ENCODE measurements at places on chromosomes 13 and 19.

- DNase-seq, result no peak
These were observed 30.9 kb upstream of the KCTD12 start for GRCh38 chr13:76917095-76917494.

GRCh38 chr19:29269641-29270040 lies 56.7 kb upstream of the UQCRFS1 start:
- DNase-seq, result no peak

GRCh38 chr19:52665529-52665928 lies 27.4 kb upstream of the ZNF83 start:
- no peak for DNase-seq

DNA sequence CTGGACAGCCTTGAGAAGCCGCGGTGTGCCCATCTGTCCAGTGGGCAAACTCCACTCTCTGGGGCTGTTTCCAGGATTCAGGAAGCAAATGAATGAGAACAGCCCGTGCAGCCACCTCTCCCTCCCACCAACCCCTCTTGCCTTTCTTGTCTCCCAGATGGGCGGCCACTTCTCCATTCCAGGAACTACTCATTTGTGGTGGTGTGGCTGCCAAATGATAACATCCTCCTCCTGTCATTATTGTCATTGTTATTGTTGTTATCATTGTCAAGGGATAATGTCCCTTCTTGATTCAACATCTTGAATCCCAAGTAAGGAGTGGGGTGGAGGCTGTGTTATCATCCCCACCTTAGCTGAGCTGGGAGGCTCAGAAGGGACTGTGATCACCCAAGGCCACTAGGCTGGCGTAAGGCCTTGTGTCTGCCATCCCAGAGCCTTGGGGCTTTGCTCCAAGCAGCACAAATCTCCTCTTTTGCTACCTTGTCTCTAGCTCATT lies 1.6 kb downstream of the DNM2 start:
- DNase-seq, result no peak

GRCh38 chr19:43455321-43456113 lies 9.9 kb downstream of the LYPD3 start:
- no peak for DNase-seq

GRCh38 chr13:97491452-97491851 lies 57.5 kb downstream of the RAP2A start:
- no peak for DNase-seq

- no peak for DNase-seq
These were observed 9.9 kb downstream of the PPFIA3 start for GRCh38 chr19:49129238-49129583.

- no peak for DNase-seq
These were observed 715.3 kb downstream of the OLFM4 start for GRCh38 chr13:53743906-53744305.

- DNase-seq, result no peak
These were observed 81.1 kb downstream of the GADD45B start for GRCh38 chr19:2557093-2557440.

DNA sequence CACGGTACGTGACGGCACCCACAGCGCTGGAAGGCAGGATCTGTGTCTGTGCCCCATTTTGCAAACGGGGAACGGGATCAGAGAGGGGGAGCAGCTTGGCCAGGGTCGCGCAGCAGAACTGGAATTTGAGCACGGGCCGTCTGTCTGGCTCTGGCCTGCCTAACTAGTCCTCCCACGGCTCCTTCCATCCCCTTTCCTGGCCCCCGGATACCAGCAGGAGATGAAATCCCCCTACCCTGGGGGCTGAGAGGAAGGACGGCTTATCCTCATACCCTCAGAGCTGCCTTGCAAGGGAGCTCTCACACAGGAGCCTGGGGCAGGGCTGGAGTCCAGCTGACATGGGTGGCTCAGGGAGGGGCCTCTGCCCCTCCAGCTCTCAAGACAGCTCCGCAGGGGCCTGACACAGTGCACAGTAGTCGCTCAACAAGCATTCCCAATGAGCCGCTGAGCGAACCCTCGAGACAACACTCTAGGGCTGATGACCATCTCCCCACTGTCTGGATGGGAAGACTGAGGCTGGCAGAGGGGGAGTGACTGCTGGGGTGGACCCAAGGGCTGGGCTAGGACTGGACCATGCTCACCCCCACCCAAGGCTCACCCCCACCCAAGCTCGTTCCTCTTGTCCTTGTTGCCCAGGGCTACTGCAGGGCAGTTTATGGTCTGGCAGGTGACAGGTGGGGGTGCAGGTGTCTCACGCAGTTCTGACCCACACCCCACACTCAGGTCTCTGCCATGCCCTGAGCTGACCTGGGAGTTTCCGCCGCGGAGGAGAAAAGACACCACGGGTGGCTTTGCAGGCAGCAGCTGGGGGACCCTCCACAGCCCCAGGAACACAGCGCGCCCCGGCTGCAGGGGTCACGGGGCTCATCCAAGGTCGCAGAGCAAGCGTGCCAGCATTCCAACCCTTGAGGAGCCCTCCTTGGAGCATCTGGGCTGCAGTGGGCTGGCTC lies 4.0 kb downstream of the ZBTB7A start:
- DNase-seq, result no peak

- DNase-seq, result no peak
These were observed 160.4 kb upstream of the GPC6 start for GRCh38 chr13:93066187-93066586.

DNA sequence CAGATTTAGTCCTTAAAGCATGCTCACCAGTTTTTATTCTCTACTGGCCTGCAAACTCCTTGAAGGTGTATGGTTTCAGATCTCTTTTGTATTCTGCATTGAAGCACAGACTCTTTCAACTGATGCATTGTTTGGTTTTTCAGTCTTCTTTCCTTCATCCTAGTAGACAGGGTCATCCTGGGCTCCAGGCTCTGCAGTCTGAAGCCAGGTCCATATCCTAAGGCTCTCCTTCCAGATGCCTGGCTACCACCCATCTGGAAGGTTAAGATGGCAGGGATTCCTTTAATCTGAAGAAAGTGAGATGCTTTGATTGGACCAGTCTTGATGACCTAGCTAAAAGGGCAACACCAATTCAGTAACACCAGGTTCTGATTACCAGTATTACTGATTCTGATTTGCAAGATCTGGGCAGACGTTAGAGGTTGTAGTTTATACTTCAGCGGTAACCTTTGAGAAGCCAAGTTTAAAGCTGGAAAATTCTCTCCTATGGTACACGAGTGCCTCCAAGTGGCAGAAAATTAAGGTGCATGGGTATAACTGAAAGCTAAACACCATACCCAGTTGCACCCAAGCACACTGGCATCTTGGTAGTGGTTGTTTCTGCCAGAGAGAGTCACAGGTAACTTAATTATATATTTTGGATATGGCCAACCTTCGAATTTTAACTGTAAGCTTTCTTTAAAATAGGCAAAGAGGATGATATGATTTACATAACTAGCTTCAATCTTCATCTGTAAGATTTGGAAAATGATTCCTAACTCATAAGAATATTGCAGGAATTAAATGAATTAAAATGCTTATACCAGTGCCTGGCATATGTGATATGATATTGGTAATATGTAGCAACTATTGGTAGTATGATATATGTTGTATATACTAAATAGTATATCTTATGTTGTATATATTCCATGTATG lies 1651.9 kb upstream of the MIR17HG start:
- no peak for DNase-seq

All from stimulated activated CD8-positive, alpha-beta memory T cell treated with anti-CD3 and anti-CD28 coated beads, Interleukin-15, amount 100 ng/mL, for 24 hours (primary cell).